Keratinocyte (primary cell): ENCODE measurements at places on chromosomes 11 and 22. TPM values are rescaled to one million over a fixed set of nuclear protein-coding genes. Genes with fewer than 3 reads are reported as not detected.

TSGA10IP gene
- polyA plus RNA-seq, result not detected in 3 replicates

DCHS1 gene
- polyA plus RNA-seq, result 0.03 to 0.05 TPM (median 0.03 TPM) in 3 replicates

SLC29A2 gene
- 1.3 to 2.7 TPM (median 1.7 TPM) in 3 replicates for polyA plus RNA-seq

FXYD2 gene
- not detected in 3 replicates for polyA plus RNA-seq

SORL1 gene
- polyA plus RNA-seq, result 38.9 to 81.8 TPM (median 46.1 TPM) in 3 replicates

GRCh38 chr11:134988495-134988894 is 576.5 kb upstream of the B3GAT1 start:
- no peak for DNase-seq
- no peak overlapping the region for H3K27ac ChIP-seq
- H3K4me1 ChIP-seq, result no peaks in the 10 kb centered on the region
- H3K4me3 ChIP-seq, result no peak overlapping the region
- no peaks in the 10 kb centered on the region for H3K36me3 ChIP-seq
- H3K27me3 ChIP-seq, result no peaks in the 10 kb centered on the region

DNA sequence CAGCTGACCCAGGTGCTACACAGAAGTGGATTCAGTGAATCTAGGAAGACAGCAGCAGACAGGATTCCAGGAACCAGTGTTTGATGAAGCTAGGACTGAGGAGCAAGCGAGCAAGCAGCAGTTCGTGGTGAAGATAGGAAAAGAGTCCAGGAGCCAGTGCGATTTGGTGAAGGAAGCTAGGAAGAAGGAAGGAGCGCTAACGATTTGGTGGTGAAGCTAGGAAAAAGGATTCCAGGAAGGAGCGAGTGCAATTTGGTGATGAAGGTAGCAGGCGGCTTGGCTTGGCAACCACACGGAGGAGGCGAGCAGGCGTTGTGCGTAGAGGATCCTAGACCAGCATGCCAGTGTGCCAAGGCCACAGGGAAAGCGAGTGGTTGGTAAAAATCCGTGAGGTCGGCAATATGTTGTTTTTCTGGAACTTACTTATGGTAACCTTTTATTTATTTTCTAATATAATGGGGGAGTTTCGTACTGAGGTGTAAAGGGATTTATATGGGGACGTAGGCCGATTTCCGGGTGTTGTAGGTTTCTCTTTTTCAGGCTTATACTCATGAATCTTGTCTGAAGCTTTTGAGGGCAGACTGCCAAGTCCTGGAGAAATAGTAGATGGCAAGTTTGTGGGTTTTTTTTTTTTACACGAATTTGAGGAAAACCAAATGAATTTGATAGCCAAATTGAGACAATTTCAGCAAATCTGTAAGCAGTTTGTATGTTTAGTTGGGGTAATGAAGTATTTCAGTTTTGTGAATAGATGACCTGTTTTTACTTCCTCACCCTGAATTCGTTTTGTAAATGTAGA is 1.7 kb downstream of the MALAT1 start:
- peak overlapping the region; percentile 100 for H3K27ac ChIP-seq
- H3K4me1 ChIP-seq, result peaks cover 28% of the 10 kb centered on the region
- H3K4me3 ChIP-seq, result peak overlapping the region; percentile 99
- DNase-seq, result no peak
- H3K36me3 ChIP-seq, result peaks cover 6% of the 10 kb centered on the region

DNA sequence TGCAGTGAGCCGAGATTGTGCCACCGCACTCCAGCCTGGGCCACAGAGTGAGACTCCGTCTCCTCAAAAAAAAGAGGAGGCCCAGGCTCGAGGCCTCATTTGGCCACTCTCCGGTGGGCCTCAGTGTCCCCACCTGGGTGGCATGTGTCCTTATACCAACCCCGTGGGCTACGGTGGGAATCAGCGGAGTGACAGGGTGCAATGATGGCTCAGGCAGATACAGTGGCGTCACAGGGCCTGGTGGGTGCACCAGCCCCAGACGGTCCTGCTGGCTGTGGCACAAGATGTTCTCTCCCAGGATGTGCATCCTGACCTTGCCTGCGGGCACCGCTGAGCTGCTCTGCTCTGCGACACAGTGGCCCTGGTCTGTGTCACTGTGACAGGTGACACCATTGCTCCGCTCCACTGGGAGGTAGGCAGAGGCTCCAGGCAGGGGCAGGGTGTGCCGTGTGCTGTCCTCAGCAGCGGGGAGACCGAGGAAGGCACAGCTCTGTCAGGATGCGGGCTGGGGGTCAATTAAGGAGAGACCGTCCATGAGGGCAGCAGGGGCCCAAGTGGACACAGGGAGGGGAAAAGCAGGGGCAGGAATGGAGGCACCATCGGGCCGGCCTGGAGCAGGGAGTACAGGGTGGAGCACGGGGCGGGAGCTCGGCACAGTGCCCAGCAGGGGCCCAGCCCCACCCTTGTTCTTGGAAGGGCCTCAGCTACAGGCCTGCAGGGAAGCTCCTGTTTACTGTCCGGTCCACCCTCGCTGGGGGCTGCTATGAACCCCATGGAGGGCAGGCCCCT is 21.7 kb upstream of the TH start:
- DNase-seq, result no peak
- no peak overlapping the region for H3K4me3 ChIP-seq
- H3K36me3 ChIP-seq, result no peaks in the 10 kb centered on the region
- no peak overlapping the region for H3K27ac ChIP-seq

DNA sequence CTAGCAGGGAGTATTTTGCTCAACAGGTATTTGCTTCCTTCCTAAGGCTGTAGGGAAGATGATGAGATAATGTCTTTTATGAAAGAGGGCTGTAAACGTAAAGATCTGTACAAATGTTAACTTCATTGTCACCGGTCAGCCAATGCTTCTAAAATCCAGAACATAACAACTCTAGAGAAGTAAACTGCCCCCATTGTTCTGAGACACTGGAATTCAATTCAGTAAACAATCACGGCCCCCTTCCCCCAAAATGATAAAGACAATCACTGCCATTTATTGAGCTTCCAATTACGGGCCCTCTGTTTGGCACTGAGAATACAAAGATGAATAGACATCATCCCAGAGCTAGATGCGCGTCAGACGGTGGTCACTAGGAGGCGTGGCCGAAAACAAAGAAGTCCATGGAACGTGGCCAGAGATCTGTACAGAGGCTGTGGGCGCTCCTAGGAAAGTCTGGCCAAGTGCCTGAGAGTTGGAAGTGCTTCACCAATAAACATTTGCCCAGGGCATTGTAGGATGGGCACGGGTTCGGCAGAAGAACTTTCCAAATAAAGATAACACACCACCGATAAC is 576 bp downstream of the TMEM258 start:
- H3K4me3 ChIP-seq, result peak overlapping the region; percentile 83
- no peak for DNase-seq
- peaks cover 11% of the 10 kb centered on the region for H3K4me1 ChIP-seq
- no peaks in the 10 kb centered on the region for H3K27me3 ChIP-seq
